ENCODE measurements at places on chromosomes 1 and 21.

DNA sequence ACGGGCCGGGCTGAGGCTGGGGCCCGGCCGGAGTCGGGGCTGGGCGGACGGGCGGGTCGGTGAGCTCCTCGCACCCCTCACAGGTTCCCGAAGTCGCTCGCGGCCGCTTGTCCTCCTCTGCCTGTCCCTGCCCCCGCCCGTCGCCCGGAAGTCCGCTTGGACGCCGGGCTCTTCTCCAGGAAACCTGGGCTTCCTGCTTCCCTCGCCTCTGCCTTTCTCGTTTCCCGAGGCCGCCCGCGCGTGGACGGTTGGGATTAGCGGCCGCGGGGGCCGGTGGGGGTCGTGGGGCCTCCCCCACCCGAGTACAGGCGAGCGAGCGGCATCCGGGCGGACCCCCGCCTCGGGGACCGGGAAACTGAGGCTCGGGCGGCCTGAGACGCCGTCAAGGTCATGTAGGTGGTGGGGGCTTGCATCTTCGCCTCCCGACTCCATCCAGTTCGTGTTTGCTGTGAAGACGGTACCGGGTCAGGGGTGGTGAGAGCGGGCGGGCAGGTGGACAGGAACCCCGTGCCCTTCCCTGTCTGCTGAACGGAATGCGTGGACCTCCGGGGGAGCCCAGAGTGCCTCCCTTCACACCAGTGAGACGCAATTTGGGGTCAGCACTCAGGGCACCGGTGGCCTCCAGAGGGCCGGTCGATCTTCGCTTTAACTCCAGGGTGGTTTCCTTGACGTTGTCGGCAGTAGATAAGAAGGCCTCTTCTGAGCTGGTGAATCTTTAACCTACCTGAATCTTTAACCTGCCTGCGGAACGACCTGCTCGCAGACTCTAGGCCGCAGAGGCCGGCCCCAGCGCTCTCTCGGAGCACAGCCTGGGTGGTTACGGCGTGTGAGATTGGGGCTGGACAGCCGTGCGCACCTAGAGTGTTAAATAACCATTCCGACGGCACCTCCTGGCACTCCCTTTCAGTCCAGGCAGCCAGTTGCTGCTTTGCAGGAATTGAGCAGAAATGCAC, 686 bp downstream of the ARF1 start:
- no peak for DNase-seq

DNA sequence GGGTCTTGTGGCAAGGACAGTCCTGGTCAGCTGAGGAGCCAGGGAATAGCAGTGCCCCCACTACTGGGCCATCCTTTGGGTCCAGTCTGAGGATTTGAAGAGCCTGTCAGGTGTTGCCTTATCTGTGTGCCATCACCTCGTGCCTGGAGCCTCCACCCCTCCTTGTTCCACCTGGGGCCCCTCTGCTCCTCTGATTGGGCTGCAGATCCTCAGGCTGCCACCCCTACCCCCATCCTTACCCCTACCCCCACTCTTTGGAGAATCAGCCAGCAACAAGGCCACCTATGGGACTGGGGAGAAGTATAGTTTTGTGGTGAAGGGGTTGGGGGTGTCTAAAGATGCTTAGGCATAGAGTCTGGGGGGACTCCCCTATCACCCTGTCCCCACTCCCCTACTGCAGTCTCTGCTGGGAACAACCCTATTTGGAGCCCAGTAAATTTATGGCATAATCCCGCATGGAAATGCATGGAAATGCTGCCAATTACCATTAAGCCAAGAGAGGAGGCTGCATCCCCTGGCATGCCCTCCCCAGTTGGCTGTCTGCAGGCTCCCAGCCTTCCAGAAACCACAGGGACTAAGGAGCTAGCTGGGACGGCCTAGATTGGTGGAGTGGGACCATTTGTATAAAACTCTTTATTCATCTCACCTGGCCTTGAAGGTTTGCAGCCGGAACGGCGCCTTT, 142.7 kb upstream of the CSF3R start:
- DNase-seq = no peak

DNA sequence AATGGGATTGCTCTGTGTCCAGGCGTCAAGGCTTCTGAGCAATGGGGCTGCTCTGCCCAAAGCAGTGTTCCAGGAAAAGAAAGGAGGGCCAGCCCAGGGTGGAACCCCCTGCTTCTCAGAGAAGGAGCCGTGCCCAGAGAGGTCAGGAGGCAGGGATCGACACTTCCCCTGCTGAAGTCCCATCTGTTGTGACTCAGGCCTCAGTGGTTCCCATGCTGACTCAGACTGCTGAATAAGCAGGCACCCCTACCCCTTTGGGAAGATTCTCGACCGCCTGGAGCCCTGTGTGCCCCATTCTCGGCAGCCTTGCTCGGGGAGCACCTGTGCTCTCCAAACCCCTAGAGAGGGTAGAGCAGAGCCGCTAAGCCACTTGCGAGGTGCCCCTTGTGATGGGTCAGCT, 23.9 kb downstream of the PKP1 start:
- peak; percentile 44 for DNase-seq

DNA sequence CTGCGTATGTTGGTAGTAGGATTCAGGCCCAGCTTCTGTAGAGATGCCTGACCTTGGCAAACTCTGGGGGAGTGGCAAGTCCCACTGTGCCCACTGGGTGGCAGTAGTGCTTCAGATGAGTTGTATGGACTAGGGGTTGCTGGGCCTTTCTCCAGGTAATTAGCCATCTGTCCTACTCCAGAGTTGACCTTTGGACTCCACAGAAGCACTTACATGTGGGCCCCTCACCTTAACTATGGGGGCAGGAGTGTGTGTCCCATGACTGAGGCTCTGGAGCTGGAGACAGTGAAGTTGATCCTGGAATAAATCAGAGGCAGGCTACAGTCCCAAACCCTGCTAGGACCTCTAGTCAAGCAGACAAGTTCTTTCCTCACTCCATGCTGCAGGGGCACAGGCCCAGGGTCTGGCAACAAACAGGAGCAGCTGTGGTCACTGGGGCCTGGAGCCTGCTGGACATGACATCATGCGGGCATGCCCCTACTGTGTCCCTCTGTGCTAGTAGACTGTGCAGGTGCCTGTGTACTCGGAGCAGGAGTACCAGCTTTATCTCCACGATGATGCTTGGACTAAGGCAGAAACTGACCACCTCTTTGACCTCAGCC, 4.6 kb downstream of the DMAP1 start:
- peak; percentile 31 for DNase-seq

GRCh38 chr1:155279268-155279667, 2.0 kb downstream of the HCN3 start:
- no peak for DNase-seq

DNA sequence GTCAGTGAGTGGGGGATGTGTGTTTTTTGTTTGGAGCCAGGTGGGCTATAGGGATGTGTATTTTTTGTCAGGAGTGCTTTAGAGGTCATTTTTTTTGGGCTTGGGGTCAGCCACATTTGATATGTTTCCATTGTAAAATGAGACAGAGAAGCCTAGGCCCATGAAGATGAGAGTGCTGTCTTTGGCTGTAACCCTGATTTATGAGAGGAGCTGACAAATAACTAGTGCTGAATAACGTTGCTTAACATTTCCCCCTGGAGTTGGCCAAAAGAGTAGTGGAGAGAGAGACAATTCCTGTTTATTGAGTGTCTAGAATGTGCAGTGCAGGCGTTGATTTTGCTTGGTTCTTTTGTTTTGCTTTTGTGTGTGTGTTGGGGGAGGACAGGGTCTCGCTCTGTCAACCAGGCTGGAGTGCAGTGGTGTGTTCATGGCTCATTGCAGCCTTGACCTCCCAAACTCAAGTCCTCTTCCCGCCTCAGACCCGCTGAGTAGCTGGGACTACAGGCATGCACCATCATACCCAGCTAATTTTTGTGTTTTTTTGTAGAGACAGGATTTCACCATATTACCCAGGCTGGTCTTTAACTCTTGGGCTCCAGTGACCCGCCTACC, 64.7 kb downstream of the S1PR1 start:
- no peak for DNase-seq

DNA sequence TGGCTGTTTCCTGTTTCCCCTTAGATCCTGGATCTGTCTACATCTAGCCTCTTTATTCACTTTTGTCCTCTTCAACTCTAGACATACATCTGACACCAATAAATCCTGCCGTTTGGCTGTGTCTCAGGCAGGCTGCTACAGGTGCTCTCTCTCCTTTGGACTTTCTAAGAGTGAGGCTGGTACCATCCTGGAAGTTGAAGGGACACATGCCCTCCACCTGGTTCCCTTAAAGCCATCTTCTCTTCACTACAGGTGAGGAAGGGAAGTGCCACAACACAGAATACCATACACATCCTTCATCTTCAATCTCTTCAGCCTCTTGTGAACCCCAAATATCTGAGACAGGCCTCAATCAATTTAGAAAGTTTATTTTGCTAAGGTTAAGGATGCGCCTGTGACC, 137.9 kb downstream of the BACH1 start:
- DNase-seq = no peak

- no peak for DNase-seq
Observed at GRCh38 chr1:15627343-15627988, 10.2 kb downstream of the DDI2 start.

DNA sequence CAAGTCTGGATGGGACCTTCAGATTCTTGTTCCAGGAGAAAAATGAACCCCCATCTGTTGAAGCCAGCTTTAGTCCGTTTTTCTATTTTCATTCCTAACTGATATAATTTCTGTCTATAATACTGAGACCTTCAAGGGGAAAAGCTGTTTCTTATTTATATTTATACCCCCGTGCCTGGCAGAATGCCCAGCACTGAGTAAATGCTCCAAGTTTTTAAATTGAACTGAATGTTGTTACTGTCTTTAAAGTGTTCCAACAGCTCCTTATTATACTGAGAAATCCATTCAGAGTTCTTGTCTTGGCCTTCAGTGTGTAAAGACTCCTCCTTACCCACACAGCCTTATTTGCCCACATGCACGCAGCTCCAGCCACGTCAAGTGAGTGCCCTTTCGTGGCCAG, 178.6 kb upstream of the HMGB4 start:
- DNase-seq = no peak

- DNase-seq = no peak
Observed at GRCh38 chr1:19737104-19737825, 62.5 kb downstream of the TMCO4 start.

GRCh38 chr1:156705321-156705917, at the start of gene CRABP2:
Gene CRABP2 (minus strand): TSS chr1:156705583. CDS start chr1:156705446, 137 bp downstream.
- no peak for DNase-seq

DNA sequence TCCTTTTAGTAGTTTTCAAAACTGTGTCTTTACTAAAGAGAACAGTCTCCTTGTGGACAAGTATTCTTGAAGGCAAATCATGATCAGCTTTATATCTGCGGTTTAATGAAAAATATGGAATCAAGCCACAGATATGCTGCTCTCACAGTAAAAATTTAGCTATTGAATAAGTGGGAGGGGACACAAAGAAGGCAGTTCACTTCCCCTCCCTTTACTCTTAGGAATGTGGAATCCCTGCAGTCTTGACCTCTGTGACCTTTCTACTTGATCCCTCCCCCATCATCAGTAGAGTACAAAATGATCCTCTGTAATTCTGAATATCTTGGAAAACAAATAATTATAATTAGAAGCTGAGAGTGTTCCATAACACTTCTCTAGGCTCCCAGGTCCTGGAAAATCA, 136.7 kb upstream of the HOOK1 start:
- no peak for DNase-seq

DNA sequence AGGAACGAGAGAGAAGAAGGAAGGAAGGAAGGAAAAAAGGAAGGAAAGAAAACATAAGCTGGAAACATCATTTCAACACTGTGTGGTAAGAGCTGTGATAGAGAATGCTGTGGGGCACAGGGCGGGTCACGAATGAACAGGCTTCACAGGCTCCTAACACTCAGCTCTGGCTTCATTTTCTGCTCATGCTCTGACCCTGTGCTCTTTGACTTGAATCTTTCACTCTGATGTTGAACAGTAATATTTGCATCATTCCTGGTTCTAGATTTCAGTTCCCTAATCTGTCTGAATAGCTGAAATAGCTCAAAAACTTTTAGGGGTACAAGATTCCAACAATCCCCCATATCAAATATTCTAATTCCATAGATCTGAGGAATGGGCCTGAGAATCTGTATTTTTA, 207.3 kb downstream of the LHX8 start:
- no peak for DNase-seq

GRCh38 chr1:189212606-189213005, 1265.1 kb downstream of the BRINP3 start:
- DNase-seq = no peak

DNA sequence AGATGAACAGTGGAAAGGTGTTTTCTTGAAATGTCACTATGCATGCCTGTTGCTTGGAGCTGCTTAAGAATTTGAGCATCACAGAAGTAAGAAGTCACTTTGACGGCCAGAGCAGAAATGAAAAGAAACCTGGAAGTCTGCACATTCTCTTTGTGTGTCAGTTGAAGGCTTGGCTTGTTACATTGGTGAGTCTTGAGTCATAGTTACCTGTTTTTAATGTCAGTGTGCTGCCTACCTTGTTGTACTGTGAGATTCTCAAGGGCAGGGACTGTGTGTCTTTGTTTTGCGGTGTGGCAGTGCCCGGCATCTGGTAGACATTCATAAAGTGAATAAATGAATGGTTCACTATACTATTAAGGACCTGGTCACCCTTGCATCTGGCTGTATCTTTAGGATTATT, 9.9 kb downstream of the OTUD3 start:
- no peak for DNase-seq

DNA sequence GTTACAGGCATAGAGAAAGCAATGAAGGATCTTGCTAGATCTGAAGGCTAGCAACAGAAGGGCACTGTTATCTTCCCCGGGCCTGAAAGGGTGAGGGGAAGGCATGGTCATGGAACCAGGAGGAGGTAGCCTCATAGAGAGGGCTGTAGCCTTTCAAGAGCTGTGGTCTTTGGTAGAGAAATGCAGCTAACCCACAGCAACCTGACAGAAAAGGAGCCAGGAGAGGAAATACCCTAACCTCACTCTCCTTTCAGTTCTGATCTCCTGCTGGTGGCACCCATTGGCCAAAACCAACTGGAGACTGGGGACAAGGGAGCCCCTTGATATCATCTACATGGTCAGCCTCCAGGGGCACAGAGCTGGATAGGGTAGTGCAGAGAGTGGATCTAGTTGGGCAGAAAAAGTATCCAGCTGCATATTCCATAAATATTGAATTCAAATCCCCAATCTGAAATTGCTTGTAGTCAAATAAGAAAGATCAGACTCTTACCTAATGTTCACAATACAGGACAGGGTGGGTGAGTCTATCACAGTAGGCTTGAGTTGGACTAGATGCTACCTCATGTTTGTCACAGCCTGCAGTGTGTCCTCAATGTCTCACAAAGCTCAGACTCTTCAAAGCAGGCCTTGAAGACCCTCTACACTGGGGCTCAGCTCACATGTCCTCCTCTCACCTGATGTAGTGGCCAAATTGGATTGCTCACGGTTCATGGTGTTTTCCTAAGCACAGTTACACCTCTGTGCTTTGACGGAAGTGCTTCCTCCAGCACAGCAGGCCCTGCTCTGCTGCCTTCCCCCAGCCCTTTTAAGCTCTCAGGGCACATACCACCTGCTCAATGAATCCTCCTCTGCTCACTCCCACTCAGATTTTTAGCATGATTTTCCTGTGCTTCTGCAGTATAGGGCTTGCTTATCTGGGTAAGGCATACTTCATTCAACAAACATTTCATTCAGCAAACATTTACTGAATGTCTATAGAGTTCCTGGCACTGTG, 74.1 kb upstream of the JUN start:
- no peak for DNase-seq

GRCh38 chr1:54697896-54698295, 17.8 kb upstream of the TTC4 start:
- no peak for DNase-seq
